ENCODE measurements at places on chromosomes 11 and 22.

- no peak for DNase-seq
Observed at GRCh38 chr11:71474771-71475483, 21.9 kb downstream of the NADSYN1 start.

DNA sequence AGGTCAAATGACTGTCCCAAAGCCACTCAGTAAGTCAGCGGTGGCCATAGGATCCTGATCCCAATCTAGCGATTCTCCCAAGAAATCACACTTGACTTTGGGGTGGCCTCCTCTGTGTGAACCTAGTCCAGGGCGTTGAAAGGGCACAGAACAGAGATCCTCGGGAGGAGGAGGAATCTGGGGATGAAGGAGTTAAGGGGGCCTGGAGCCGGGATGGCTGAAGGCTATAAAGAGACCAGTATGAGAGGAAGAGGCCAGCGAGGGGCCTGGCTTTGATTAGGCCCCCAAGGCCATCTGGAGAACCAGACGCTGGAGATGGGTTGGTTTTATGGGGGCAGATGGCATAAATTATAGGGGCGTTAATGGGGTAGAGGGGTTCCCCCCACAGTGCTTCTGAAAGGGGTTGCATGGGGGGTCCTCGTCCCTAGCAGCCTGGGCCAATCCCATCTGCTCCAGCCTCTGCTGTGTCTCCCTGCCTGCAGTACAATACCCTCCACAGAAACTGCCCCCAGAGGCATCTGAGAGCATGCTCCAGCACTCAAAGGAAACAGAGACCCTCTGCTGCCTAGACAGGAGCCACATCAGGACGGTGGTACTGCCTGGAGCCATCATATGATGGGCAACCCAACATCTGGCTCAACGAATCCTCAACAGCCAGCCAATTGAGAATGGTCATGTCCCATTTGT is 35.2 kb upstream of the TRIM29 start:
- DNase-seq, result no peak

GRCh38 chr22:32069579-32070372 is 26.7 kb downstream of the SLC5A1 start:
- no peak for DNase-seq

- DNase-seq, result no peak
Observed at GRCh38 chr22:18091478-18091877, 13.7 kb downstream of the PEX26 start.

- no peak for DNase-seq
Observed at GRCh38 chr22:38214302-38215056, 12.7 kb downstream of the MAFF start.

DNA sequence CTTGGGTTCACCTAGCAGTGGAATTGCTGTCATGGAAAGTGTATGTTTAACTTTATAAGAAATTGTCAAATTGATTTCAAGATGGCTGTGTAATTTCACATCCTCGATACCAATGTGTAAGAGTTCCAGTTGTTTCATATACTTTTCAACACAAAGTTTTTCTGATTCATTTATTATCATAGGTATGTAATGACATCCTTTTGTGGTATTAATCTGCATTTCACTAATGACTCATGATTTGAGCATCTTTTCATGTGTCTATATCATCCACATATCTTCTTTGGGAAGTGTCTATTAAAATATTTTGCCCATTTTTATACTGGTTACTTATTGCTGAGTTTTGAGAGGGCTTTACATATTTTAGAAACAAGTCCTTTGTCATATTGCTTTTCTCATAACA is 17.0 kb upstream of the GLYATL1B start:
- DNase-seq, result no peak

- no peak for DNase-seq
Observed at GRCh38 chr11:2271077-2271326, 614 bp upstream of the ASCL2 start.

DNA sequence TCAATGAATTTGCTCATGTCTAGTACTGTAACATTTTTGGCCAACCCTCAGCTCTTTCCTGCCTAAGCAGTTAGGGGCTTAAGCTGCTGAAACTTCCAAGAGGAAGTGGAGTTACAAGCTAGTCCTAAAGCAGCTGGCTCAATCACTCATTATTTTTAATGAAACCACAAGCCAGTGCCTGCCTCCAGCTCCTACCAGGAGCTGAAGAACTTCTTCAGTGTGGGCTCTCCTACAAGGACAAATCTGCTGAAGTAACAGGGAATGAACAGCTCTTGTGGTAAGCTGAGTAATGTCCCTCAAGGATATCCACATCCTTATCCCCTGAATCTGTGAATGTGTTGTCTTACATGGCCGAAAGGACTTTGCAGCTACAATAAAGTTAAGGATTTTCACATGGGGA is 112.5 kb downstream of the BBOX1 start:
- DNase-seq, result no peak

GRCh38 chr11:107123022-107123421 is 104.7 kb upstream of the GUCY1A2 start:
- no peak for DNase-seq

DNA sequence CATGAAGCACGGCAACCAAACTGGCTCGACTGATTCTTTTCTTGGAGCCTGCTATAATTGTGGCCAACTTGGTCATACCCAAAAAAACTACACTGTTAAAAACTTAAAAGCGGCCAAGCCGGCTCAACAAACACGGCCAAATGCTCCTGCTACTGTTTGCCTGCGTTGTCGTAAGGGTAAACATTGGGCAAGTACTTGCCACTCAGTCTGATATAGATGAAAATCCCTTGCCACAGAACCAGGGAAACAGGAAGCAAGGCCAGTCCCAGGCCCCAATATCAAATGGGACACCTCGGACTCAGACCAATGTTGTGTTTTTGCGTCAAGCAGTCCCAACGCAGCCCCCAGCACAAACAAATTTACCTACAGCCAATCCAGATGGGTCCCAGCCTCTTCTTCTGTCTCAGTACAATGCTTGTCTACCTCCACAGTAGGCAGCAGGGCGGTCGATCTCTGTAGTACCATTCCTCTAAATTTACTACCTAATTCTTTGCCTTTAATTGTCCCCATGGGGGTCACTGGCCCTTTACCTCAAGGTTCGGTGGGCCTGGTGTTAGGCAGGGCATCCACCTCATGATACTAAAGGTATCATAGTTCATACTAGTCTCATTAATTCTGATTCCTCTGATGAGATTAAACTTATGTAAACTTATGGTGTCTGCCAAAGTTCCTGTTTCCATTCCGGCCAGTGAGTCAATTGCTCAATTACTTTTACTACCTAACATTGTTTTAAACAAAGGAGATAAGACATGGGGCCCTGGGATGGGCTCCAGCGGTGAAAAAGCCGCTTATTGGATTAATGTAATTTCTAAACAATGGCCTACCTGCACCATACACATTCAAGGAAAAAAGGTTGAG is 3.7 kb upstream of the COMT start:
- DNase-seq, result no peak

DNA sequence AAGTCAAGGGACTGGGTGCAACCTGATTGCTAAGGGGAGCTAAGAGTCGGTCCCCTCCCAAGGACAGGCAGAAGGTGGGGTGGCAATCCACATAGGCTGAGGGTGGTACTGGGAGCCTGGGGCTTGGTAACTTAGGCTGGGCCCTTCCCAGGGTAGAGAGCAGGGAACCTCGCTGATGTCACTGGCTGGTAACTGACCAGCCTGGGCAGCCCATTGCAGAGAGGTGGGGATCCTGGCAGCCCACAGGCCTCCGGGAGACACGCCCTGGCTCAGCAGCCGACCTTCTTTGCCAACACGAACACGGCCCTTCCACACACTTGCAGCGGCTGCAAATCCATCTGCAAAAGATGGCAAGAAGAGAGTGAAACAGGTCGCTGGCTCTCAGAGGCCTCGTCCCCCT is 25.4 kb downstream of the A4GALT start:
- no peak for DNase-seq

DNA sequence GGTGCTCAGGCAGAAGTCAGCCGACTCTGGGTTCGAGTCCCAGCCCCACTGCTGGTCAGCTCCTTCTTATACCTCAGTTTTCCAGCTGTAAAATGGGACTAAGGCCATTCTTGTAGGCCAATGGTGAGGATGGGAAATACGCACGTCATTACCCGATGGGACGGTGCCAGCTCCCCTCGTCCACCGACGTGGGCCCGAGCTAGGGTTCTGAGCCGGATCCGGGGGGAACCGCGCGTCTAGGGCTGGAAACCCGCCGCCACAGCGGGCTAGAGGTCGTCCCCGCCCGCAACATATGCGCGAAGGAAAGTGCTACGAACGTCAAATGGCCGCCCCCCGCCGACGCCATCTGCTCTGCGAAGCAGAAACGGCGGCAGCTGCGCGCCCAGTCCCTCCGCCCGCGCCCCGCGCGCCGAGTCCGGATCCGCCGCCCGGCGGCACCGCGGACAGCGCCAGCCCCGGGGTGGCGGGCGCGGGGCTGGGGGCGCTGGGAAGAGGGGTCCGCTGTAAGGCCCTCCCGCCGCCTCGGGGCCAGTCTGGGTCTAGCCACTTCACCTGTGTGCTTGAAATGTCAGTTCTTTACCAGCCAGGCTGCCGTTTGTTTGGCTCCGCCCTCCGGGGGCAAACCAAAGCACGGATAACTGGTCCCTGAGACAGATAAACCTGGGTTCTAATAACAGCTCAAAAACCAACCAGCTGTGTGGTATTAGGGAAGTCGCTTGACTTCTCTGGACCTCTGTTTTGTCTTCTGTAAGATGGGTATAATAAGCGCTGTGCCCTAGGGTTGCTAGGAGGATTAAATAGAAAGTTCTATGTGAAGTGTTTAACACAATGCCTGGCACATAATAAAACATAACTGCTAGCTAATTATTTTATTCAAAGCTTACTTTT is 103.5 kb upstream of the RCN1 start:
- DNase-seq, result no peak

GRCh38 chr11:82756765-82757639 is 23.3 kb upstream of the FAM181B start:
- DNase-seq, result no peak

- DNase-seq, result no peak
Observed at GRCh38 chr11:1863352-1864216, 10.7 kb downstream of the LSP1 start.

DNA sequence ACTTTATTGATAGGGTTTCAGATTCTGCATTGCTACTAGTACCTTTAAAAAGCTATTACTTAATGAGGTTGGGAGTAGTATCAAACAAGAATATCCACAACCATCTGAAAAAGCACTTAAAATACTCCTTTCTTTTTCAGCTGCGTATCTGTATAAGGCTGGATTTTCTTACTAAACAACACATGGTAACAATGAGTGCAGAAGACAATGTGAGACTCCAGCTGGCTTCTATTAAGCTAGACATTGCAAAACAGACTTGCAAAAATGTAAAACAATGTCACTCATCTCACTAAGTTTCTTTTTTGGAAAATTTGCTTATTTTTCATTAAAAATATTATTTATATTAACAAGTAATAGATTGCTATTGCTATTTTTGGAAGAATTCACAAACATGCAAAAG is 132.6 kb downstream of the WNT11 start:
- no peak for DNase-seq
